B cell (primary cell): ENCODE measurements at places on chromosomes 7 and 10. TPM values are rescaled to one million over a fixed set of nuclear protein-coding genes. Genes with fewer than 3 reads are reported as not detected.

PTPN20 gene
- total RNA-seq = 2.4 and 4.2 TPM in 2 replicates

DNA sequence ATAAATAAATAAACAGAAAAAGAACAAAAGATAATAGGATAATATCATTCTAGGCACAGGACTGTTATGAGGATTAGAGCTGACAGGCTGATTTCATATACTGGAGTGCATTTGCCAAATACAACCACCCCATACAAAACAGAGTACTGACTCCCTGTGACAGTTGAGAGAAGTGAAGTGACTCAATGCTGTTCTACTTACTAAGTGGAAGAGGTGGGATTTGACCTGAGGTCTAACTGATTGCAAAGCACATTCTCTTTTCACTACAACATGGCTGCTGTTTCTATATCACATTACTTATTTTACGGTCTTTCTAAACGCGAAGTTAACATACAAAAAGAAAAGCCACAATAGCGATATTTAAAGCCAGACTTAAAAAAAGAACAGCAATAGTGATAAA is 51.4 kb downstream of the ITGB1 start:
- no peak for DNase-seq

MEPCE gene
- total RNA-seq = 90.6 and 96.3 TPM in 2 replicates

FAM13C gene
- not detected in 2 replicates for total RNA-seq

FGFBP3 gene
- 3.4 and 4.5 TPM in 2 replicates for total RNA-seq

GRCh38 chr10:93495654-93496321 is 624 bp upstream of the CEP55 start:
- peak; percentile 35 for DNase-seq

DNA sequence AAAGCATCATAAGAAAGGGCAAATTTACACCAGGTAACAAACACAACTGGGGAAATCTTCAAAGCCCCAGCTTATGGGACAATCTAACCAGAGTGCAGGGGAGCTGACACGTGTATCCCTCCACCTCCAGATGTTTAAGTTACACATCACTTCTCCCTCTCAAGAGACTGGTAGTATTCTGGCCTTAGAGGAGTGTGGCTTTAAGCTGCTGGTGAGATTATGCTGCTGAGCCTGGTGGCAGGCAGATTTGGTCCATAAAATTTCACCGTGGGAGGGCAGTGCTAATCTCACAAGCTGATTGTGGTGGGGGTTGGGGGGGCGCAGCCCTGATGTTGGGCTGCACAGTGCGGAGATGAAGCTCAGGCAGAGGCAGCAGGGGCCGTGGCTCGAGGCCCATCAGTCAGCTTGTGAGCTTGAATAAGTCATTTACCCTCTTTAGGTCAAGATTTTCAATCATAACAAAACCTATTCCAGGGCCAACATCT is 431.0 kb upstream of the GALNT17 start:
- no peak for DNase-seq

GRCh38 chr10:646118-646524 is 43.3 kb downstream of the DIP2C start:
- DNase-seq = no peak

GRCh38 chr7:123539871-123540270 is 5.5 kb upstream of the IQUB start:
- no peak for DNase-seq

DNA sequence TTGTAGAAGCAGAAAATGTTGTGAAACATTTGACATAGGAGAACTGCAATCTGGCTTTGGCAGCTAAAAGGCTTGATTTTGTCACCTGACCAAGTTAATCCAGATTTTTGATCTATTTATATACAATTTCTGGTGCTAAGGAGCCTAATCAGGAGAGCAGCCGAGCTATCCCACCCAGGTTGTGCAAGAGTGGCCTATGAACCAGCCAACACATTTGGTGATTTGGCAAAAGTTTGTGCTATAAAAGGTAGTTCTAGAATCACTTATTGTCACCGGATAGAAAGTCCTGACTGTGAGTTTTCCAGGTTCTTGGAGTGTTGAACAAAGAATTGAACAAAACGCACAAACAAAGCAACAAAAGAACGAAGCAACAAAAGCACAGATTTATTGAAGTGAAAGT is 1.4 kb upstream of the SPAM1 start:
- no peak for DNase-seq

- DNase-seq = no peak
These were observed 109.4 kb downstream of the SLC25A13 start for GRCh38 chr7:96212474-96212873.

NEUROG3 gene
- total RNA-seq = not detected in 2 replicates

RBP3 gene
- not detected in 2 replicates for total RNA-seq

DNA sequence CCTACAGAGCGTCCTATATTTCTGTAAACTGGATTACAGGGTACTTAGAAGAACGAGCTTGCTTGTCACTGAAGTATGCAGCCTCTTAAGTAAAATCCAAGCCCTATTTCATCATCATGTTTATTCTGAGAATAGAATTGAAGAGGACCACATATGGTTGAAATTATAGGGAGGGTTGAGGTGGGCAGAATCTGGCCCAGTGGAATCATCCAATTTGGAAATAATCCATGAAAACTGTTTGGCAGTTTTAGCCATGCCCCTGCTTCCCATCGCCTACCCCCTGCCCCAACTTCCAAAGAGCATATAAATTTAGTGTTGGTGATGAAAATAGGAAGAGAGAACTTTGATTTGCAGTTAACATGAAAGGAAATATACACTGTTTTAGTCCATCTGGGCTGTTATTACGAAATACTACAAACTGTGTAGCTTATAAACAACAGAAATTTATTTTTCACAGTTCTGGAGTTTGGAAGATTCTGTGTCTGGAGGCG is 150.4 kb downstream of the PRKG1 start:
- no peak for DNase-seq

- no peak for DNase-seq
These were observed 2.2 kb downstream of the IKZF1 start for GRCh38 chr7:50306494-50307367.

ADAM12 gene
- 0.22 TPM in 2 replicates for total RNA-seq

GRCh38 chr10:126663880-126664279 is 6.6 kb downstream of the C10orf90 start:
- no peak for DNase-seq

PRF1 gene
- total RNA-seq = 0.92 and 1.0 TPM in 2 replicates

GRCh38 chr10:24884793-24885192 is 67.6 kb downstream of the PRTFDC1 start:
- DNase-seq = no peak

DNA sequence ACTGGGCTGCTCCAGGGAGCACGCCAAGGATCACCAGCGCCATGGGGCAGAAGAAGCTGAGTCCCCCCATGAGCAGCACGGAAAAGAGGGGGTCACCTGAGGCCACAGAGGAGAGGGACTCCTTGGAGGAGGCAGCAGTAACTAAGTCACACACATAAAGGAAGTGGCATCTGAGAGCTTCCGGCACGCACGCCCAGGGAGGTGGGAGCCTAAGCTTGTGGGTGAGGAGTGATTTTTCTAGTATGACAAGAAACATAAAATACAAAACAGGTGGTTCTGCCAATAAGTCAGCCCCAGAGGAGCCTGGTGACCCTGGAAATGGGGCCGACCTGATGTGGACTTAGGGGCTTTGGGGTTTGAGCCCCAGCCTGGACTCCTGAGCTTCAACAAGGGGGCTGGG is 60.8 kb downstream of the CARD11 start:
- peak; percentile 67 for DNase-seq

DNA sequence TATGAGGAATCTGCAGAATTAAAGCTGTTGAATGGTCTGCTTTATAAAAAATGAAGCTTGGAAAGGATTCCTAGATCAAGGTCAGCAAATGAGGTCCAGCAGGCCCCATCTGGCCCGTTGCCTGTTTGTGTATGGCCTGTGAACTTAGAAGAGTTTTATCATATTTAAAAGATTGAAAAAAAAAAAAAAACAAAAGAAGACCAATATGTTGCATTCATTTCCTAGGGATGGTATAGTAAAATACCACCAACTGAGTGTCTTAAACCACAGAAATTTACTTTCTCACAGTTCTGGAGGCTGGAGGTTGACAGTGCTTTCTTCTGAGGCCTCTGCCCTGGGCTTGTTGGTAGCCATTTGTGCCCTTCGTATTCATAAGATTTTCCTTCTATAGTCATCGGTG is 109.2 kb downstream of the PPP1R3A start:
- no peak for DNase-seq

SUN3 gene
- total RNA-seq = not detected in 2 replicates
